ENCODE measurements at places on chromosomes 11 and 22. TPM values are rescaled to one million over a fixed set of nuclear protein-coding genes. Genes with fewer than 3 reads are reported as not detected.

OR8B3 gene
- not detected for polyA plus RNA-seq

MTFP1 gene
- 48.9 TPM for polyA plus RNA-seq

SLC25A18 gene
- 0.09 TPM for polyA plus RNA-seq

TPH1 gene
- polyA plus RNA-seq, result 0.26 TPM

RTCB gene
- 112 TPM for polyA plus RNA-seq

NCF4 gene
- 106 TPM for polyA plus RNA-seq

APOBEC3C gene
- 146 TPM for polyA plus RNA-seq

OR10AG1 gene
- not detected for polyA plus RNA-seq

CAVIN3 gene
- polyA plus RNA-seq, result 1.0 TPM

APOL5 gene
- not detected for polyA plus RNA-seq

DRD4 gene
- not detected for polyA plus RNA-seq

CCDC34 gene
- polyA plus RNA-seq, result 3.1 TPM

OR8B4 gene
- polyA plus RNA-seq, result not detected

DUSP8 gene
- 0.07 TPM for polyA plus RNA-seq

PRDM11 gene
- polyA plus RNA-seq, result 0.38 TPM

QSER1 gene
- 0.48 TPM for polyA plus RNA-seq

SLC7A4 gene
- polyA plus RNA-seq, result not detected

SAA4 gene
- not detected for polyA plus RNA-seq

UQCC3 gene
- 13.9 TPM for polyA plus RNA-seq

ISX gene
- not detected for polyA plus RNA-seq

KIF18A gene
- 1.6 TPM for polyA plus RNA-seq

ACTN3 gene
- polyA plus RNA-seq, result not detected

MACROD1 gene
- 7.6 TPM for polyA plus RNA-seq

MB gene
- not detected for polyA plus RNA-seq

PIH1D2 gene
- not detected for polyA plus RNA-seq

BTBD18 gene
- 0.60 TPM for polyA plus RNA-seq

C11orf87 gene
- not detected for polyA plus RNA-seq

HORMAD2 gene
- not detected for polyA plus RNA-seq

SPON1 gene
- 0.45 TPM for polyA plus RNA-seq

PHLDB1 gene
- polyA plus RNA-seq, result not detected

GSTT2B gene
- polyA plus RNA-seq, result not detected

MMP8 gene
- not detected for polyA plus RNA-seq

TRPC6 gene
- not detected for polyA plus RNA-seq
